ENCODE measurements at places on chromosomes 12 and 14.
A peak's percentile ranks its signal among the peaks of the same experiment; 100 is the strongest.

- no peak for DNase-seq
These were observed 341.6 kb upstream of the FKBP4 start for GRCh38 chr12:2453076-2453760.

- DNase-seq = peak; percentile 27
These were observed 773.1 kb upstream of the TBX3 start for GRCh38 chr12:115456946-115457689.

GRCh38 chr14:96062506-96062905 lies 23.3 kb downstream of the C14orf132 start:
- DNase-seq = no peak

- DNase-seq = no peak
These were observed 5.0 kb upstream of the KLC1 start for GRCh38 chr14:103623883-103624482.

GRCh38 chr14:51228890-51229289 lies 11.2 kb upstream of the TMX1 start:
- no peak for DNase-seq

GRCh38 chr12:106003297-106003696 lies 135.5 kb downstream of the NUAK1 start:
- DNase-seq = no peak

- DNase-seq = no peak
These were observed 13.8 kb downstream of the ACTN1 start for GRCh38 chr14:68965261-68965761.

DNA sequence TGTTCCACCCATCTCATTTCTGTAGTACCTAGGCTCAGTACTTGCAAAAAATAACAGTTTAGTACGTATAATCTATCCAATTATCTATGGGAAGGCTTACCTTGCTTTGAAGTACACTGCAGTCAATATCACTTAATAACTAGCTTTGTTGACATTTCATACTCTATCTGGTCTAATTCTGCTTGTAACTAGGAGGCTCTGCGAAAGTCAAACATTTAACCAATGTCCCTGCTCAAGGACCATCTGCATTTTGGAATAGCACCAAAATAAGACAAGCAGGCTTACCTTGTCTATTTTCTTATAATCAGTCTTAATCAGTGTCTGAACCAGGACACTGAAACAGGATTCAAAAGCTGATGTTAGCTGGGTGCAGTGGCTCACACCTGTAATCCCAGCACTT lies 39.9 kb downstream of the SLC25A47 start:
- DNase-seq = no peak

- DNase-seq = no peak
These were observed 32.0 kb downstream of the CCNK start for GRCh38 chr14:99513183-99513694.

DNA sequence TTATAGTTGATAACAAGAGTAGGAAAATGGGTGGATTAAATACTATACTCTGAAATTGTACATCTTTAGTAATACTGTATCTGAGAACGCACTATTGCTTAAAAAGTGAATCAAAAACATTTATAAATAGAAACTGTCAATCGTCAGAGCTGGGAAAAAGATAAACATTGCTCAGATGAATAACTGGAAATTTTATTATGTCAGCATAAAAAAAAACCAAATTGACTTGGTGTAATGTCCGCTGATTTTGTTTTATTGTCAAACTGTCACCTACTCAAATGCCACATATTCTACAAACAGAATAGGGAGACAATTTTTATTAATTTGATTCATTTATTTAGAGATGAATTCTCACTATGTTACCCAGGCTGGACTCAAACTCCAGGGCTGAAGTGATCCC lies 109.3 kb upstream of the TMTC1 start:
- DNase-seq = no peak

GRCh38 chr12:128459067-128459466 lies 192.1 kb downstream of the TMEM132C start:
- DNase-seq = no peak

- no peak for DNase-seq
These were observed 173.8 kb downstream of the NAV3 start for GRCh38 chr12:78004249-78005093.

DNA sequence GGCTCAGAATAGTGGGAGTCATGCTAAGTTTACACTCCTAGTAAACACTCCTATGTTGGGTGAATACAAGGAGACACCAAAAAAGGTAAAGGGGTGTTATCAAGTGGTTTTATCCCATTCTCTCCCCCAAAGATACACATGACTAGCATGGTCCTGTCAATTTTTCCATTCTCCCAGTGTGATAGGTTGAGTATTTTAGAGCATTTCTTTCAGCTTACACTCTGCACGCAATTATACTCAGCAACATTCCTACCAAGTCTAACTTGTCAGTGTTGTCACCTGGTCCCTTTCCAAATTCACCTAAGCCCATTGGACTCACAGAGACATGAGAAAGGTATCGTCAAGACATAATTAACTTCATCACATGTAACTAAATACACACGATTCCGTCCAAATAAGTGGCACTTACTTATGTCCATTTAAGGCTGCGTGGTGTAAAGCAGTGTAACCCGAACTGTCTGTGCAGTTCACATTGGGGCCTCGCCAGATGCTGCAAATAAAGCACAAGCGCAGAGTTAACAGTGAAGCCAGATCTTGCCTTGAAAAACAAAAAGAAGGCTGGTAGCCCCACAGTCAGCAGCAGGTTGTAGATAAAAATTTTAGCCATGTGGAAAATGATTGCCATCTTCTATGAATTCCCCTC lies 159.7 kb downstream of the ANKS1B start:
- no peak for DNase-seq

DNA sequence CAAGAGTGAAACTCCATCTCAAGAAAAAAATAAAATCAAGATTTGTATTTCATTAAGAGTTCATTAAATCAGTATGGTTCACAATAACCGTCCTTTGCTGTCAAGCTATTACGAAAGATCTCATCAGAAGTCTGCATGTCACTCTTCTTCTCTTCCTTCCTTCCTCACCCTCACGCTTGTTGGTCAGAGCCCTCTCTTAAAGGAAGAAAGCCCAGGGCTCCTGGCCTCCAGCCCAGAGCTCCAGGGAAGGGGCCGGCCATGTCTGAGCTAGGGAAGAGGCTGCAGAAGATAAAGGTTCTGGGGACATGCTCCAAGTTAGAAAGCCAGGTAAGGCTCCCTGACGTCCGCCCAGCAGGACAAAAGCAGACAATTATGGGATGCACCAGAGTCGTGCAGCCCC lies 43.1 kb upstream of the DLK1 start:
- no peak for DNase-seq

- DNase-seq = no peak
These were observed 58.0 kb upstream of the RTRAF start for GRCh38 chr14:51931308-51931707.
